ENCODE measurements at places on chromosomes 4 and X. TPM values are rescaled to one million over a fixed set of nuclear protein-coding genes. Genes with fewer than 3 reads are reported as not detected.

- DNase-seq, result peak; percentile 72
Measured at GRCh38 chrX:86002076-86002896, 45.1 kb downstream of the CHM start.

DNA sequence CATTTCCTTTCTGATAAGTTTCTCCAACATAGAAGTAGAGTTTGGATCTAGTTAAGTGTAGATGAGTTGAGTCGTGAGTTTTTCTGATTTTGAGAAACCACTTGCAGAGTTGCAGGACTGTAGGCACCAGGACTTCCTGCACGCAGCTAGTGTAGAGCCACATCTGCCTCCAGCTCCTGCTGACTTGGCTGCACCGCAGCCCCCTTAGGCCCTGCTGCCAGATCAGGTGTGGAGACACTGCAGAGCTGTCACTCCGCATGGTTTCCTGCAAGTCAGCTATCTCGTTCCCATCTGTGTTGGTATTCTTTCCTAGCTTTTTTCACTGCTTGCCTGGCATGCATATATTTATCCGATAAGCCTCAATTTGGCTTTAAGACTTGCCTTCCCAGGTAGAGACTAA lies 48.9 kb downstream of the PCDH7 start:
- DNase-seq, result no peak

GRCh38 chrX:72358313-72358712 lies 52.6 kb upstream of the CITED1 start:
- DNase-seq, result peak; percentile 8

DNA sequence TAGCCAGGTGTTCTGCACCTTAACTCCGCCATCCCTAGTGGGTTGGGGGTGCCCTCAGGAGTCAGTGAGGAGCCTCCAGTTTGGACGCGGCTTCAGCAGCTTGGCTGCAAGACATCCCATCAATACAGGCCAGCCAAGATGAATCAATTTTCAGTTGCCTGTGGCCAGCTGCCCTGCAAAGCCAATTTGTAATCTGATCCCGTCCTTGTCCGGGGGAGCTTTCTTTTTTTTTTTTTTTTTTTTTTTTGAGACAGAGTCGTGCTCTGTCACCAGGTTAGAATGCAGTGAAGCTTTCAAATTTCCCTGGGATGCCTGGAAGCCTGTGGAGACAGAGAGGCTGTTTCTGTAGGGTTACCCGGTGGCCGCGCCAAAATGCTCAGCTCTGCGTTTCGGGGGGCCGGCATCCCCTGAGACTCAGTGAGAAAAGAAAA lies 192.5 kb downstream of the ASMT start:
- no peak for DNase-seq

DNA sequence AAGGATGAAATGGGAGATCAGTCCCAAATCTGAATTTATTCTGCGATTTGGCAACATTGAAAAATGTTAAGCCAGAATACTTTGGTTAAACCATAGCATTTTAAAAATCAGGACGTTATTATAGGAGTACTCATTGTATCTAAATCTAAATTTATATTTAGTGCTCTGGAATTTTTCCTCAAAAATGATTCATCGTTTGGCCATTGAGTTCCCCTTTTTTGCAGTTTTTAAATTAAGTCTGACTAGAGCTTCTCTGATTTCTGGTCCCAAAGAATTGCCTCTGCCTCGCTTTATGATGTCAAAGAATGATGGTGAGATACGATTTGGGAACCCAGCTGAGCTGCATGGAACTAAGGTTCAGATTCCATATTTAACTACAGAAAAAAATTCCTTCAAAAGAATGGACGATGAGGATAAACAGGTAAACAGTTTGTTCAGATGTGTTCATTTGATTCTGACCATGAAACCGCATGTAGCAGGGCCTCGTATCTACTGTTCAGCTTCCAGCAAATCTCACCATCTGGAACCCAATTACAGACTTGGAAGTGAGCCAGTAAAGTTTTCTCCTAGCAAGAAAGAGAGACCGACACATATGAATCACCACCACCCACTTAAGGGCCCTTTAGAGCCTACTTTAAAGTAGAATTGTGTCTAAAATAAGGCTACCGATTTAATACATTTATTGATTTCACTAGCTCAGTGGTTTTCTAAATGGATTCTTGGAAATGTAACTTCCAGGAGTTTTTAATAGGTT lies 75.6 kb downstream of the REPS2 start:
- DNase-seq, result peak; percentile 78

DNA sequence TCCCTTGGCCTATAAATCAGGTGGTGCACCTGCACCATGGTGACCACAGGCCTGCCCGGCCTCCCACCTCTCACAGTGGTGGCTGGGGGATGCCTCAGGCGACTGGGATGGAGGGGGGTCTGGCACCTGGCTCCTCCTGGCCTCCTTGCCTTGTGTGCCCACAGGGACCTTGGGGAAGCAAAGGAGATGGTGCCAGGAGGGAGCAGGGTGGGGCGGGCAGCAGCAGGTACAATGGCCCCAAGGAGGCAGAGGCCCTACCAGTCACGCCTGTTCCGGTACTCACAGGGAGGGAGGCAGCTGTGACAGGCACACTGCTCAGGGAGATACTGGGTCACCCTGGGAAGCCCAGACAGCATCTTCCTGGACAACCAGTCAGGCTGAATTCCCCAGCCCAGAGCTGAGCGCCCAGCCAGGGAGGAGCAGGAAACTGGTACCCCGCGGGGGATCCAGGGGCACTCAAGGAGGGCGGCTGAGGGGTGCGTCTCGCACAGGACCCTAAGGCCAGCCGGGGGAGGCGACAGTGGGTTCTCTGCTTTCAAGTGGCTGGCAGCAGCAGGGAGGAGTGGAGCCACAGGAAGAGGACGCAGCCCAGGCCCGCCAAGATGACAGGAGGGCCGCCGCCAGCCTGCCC lies 1.2 kb upstream of the TREX2 start:
- no peak for DNase-seq

- no peak for DNase-seq
Measured at GRCh38 chr4:48790561-48790960, 10.5 kb upstream of the FRYL start.

DNA sequence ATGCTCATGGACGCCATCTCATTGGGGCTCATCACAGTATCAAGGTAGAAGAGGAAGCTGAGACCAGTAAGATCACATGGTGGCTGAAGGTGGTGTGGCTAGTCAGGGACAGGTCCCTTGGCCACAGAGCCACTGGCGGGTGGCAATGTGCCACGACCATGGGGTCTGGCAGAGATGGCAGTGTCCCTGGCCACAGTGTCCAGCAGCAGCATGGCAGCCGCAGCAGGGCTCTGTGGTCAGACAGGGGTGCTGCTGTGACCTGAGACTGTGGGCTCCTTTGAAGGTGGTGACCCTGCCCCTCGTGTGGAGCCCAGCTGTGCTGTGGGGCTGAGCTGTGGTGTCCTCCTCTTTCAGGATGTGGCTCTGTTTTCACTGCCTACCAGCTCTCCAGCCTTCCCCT lies 2.2 kb upstream of the DOK7 start:
- no peak for DNase-seq

DNA sequence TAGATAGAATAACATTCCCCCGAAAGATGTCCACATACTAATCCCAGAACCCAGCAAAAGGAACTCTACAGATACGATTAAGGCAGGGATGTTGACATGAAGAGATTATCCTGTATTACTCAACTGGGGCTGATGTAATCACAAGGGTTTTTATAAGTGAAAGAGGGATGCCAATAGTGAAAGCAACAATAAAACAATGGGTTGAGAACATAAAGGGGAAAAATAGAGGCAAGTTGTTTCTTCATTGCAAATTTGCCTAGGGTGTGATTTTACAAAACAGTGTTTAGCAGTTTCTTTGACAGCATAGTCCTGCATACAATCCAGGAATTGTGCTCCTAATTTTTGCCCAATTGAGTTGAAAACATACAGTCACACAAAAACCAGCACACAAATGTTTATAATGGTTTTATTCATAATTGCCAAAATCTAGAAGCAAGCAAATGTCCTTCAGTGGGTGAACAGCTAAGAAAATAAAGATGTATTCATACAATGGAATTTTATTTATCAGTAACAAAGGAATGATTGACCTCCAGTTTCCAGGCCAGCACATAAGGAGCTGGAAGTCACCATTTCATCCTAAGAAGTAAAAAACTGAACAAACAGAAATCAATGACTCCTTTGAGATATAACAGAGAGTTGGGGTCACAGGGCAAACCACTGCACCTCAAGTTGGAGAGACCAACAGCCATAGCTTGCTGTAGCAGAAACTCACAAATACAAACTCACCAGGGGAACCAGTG lies 107.2 kb downstream of the CENPC start:
- DNase-seq, result peak; percentile 56

DNA sequence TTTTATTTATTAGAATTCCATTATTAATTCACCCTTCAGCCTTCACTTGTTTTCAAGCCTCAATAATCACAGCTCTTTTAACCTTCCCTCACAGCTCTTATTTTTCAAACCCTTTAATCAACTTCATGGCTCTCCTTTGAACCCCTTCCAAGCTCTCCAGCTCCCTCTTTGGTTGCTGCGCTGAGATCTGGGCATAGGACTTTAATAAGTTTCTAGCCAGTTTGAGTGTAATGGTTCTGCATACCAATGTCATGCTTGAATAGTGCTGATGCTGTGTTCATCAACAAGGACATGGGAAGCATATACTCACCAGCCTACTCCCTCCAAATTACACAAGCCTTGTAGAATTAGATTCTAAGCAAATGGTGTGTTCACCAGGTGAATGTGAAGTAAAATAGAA lies 3.5 kb upstream of the RNF212 start:
- DNase-seq, result peak; percentile 86

DNA sequence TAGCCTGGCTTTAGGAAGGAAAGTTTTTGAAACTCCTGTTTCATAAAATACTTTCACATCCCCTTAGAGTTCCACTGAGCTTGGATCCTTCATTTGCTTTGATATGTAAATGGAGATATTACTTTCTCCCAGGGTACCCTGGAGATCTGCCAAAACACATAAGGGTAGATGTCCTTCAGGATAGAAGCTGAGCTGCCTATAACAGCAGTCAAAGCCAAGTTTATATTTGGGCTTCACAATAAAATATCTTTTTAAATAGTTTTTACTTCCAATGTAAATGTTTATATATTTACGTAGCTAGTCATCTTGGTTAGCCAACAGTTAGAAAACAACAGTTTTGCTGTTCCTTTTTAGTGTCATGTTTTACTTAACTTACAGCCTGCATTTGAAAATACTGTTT lies 742.3 kb upstream of the POU3F4 start:
- no peak for DNase-seq

- DNase-seq, result no peak
Measured at GRCh38 chr4:31104577-31104976, 384.4 kb downstream of the PCDH7 start.

- DNase-seq, result no peak
Measured at GRCh38 chrX:107465932-107466620, 16.6 kb downstream of the FRMPD3 start.

DNA sequence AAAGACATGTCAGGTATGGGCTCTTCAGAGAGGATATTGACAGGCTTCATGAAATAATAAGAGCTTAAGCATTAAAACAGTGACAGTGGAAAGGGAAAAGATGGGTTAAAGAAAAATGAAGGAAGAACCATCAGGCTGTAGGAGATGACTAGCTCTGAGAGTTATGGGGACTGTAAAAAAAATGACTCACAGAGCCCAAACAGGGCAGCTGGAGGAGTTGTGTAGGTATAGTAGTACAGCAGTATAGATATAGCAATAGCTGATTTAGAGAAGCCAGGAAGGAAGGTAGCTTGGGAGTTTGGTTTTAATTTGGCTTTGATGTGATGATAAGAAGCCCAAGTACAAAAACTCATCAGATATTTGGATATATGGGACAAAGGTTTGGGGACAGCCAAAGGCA lies 66.6 kb downstream of the FREM3 start:
- no peak for DNase-seq

DNA sequence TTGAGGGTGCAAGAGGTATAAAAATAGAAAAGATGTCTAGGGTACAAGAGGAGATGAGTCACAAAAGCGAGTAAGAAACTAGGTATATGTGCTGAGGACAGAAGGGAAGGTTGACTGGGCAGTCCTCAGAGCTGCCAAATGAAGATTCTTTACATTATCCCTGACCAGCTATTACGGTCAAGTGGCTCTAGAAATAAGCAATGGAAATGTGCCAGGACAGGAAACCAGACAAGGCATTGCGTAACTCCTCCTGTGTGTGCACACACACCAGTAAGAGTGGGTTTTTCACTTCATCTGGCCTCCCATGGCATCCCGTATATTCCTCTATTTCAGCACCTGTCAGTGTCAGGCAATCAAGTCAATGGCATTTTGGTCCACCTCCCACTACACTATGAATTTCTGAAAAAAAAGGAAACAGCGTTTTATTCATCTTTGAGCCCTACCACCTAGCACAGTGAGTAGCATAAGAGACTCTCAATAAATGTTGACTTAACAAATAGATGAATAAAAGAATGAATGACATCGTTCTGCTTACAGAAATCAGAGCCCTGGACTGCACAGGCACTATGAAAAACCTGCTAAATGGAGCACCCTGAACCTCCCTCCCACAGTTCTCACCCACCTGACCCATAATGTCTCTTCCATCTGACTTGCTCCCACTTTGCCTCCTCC lies 62.6 kb upstream of the KLF3 start:
- peak; percentile 70 for DNase-seq

DNA sequence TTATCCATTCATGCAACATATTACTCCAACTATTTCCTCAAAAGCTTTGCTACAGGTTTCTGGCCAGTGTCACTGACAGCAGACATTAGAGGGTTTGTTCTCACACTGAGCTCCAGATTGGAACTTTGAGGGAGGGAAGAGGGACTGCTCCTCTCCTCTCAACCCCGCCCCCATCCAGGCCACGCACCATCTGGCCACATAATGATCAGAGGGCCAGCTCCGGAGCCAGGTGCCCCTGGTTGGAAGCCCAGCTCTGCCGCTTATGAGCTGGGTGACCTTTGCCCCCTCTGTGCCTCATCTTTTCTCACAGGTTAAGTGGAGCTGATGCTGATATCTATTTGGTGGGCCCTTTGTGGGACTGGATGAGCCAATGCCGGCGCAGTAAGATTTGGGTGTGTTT lies 55.8 kb downstream of the C4orf50 start:
- no peak for DNase-seq

DCAF8L2 gene
- not detected for total RNA-seq

TMEM150C gene
- 0.52 TPM for total RNA-seq

ZDHHC15 gene
- 1.2 TPM for total RNA-seq

DGAT2L6 gene
- total RNA-seq, result not detected

TLR10 gene
- not detected for total RNA-seq

DRD5 gene
- not detected for total RNA-seq

All from renal cortical epithelial cell (primary cell).